ENCODE measurements at places on chromosomes 4 and X.

DNA sequence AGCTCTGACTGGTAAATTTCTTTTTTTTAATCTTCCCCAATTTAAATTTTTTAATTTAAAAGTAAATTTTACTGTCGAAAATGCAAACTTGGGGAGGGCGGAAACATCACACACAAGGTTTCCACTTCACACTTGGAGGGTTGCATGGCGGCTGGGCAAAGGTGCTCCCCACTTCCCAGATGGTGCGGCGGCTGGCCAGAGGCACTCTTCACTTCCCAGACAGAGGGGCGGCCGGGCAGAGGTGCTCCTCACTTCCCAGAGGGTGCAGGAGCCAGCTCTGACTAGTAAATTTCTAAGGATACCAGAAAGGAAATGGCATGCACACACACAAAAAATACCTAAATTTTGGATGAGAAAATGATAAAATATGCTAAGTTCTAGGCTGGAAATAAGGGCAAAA, 16.4 kb downstream of the C1QTNF7 start:
- no peak for DNase-seq

- no peak for DNase-seq
Observed at GRCh38 chr4:147103403-147103946, 157.8 kb upstream of the TTC29 start.

- DNase-seq = no peak
Observed at GRCh38 chrX:12994321-12994720, 19.4 kb downstream of the TMSB4X start.

- no peak for DNase-seq
Observed at GRCh38 chr4:183823434-183823833, 81.7 kb upstream of the STOX2 start.

DNA sequence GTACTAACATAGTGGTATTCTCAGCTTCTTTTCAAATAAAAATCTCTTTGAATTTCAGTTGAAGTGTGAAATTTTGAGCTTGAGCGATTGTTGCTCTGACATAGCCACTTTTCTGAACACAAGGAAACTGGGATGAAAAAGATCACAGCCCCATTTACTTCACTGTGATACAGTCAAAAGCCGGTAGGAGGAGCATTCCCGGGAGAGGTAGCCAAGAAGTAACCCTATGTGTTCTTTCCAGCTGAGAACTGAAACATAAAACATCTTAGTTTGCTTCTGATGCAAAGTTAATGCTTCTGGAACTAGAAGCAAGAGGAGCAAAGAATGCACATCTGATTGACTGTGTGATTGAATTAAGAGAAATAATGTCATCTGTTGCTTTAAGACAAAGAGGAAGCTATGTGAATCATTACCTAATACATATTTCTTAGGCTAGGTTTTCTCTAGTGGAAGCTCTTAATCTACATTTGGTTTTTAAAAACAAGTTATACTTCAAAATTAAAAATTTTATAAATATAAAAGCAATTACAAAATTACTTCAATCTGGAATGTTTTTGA, 88.3 kb upstream of the UNC5C start:
- DNase-seq = peak; percentile 11

DNA sequence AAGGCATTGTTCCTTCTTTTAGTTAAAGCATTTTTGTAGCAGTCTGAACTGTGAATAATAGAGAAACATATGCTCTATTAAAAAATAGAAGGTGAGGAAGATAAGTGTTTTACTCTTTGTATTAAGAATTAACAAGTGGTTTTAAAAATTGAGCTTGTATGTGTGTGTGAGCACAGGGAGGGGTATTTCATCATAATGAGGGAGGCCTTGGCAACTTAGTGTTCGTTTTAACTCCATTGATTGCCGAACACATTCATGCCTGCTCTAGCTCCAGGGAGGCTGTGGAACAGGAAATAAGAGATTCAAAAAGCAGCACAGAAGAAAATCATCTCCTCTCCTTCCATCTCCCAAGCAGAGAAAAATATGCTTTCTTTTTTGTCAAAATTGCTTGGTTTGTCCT, 14.8 kb downstream of the SHROOM3 start:
- no peak for DNase-seq

Measured in inflammatory macrophage treated with lipopolysaccharide for 4 hours (primary cell).